HFFc6 (cell line): ENCODE measurements at places on chromosomes 4 and X.
A peak's percentile ranks its signal among the peaks of the same experiment; 100 is the strongest.

DNA sequence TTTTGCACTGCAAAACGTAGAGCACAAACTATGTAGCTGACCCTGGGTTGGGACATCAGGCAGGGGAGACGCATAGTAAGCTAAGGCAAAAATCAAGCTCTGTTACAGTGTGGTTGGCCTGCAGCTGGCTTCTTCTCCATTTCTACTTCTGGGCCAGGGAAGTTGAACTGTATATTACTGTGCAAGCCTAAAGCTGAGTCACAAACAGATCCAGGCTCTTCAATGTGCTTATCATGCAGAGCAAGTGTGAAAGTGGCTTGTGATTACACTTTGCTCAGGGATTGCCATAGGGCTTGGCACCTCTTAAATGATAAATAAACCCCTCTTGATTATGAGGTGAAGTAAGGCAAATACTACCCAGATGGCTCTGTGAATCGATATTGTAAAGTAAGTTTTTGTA is 40.5 kb downstream of the CLDN34 start:
- peak overlapping the region; percentile 49; the same call in 1 of the 2 replicates for H3K27ac ChIP-seq
- H3K36me3 ChIP-seq, result peaks cover 7% of the 10 kb centered on the region; the same call in 1 of the 2 replicates
- H3K4me3 ChIP-seq, result no peak overlapping the region

DNA sequence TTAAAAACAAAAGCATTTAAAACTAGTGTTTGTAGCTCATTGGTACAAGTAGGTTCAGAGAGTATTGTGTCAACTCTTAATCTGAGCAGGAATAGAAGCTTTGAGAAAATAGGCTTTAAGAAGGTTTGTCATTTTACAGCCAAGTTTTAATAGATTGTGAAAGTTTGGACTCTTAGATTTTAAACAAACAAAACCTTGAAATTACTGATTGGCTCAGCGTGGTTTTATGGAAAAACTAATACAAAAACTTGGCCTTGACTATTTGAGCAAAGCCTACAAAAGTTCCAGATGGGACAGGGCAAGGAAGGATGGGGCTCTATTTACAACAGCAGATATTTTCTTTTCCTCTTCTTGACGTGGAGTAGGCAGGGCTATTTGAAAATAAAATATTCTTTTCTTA is 16.5 kb downstream of the ZFX start:
- H3K36me3 ChIP-seq, result peaks cover 5% of the 10 kb centered on the region; the same call in 1 of the 2 replicates
- H3K27me3 ChIP-seq, result peaks cover 7% of the 10 kb centered on the region
- no peak for DNase-seq
- peaks cover 56% of the 10 kb centered on the region for H3K4me1 ChIP-seq
- H3K27ac ChIP-seq, result no peak overlapping the region

DNA sequence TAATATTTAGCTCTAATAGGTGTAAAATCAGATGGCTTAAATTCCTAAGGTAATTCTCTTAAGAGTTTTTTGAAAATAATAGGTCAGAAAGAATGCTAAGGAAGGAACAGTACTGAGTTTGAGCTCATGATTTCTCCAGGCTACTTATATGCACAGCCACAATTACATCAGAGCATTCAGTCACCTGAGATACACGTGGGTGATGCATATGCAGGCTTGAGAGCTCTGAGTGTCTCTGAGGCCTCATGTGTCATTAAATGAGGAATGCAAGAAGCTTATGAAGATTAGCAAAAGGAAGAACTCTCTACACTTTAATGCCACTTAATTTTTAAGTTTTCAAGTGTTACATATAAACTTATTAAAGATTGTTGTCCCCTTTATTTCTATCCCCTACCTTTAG is 124.0 kb upstream of the STIM2 start:
- peaks cover 13% of the 10 kb centered on the region for H3K4me1 ChIP-seq
- H3K27me3 ChIP-seq, result no peaks in the 10 kb centered on the region
- no peaks in the 10 kb centered on the region; the same call in 1 of the 2 replicates for H3K36me3 ChIP-seq

DNA sequence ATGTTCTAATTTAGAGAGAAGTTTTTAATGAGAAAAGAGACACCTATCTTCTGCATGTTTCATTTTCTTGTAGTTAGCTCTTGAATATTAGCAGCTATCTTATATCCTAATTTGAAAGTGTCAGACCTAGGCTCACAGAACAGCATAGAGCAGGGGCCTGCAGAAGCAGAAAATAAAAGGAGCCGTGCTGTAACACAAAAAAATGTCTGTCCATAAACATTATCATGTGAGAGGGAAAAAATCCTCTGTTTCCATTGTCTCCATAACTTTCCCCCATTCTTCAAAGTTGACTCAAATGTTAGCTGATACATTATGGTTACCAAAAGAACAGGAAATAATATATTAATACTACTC is 329.2 kb upstream of the EPHA5 start:
- no peaks in the 10 kb centered on the region; the same call in 1 of the 2 replicates for H3K36me3 ChIP-seq
- no peak for DNase-seq
- peaks cover 17% of the 10 kb centered on the region; the same call in 1 of the 2 replicates for H3K4me1 ChIP-seq
- peak overlapping the region; percentile 29; the same call in 1 of the 2 replicates for H3K4me3 ChIP-seq
- peak overlapping the region; percentile 30; the same call in 1 of the 2 replicates for H3K27ac ChIP-seq

DNA sequence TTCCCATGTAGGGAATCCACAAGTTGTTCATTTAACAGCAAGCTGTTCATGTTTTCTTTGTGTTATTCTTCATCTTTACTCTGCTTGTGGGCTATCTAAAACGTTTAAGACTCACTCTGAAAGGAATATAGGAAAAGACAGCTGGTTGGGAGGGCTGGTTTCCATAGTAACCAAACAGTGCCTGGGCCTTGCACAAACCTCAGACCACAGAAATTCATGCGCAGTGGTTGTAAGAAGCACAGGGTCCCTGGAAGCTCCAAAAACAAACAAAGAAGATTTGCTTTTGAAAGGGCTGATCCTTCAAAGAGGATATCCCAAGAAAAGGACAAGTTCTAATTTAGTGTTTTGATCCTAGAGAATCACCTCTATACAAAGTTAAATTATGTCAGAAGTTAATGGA is 7.8 kb downstream of the SERTM2 start:
- H3K27ac ChIP-seq, result no peak overlapping the region
- H3K27me3 ChIP-seq, result no peaks in the 10 kb centered on the region
- no peak for DNase-seq
- no peaks in the 10 kb centered on the region for H3K36me3 ChIP-seq
- H3K4me1 ChIP-seq, result no peaks in the 10 kb centered on the region

GRCh38 chr4:18847249-18847890 is 825.8 kb upstream of the LCORL start:
- H3K4me1 ChIP-seq, result peaks cover 86% of the 10 kb centered on the region
- no peaks in the 10 kb centered on the region; the same call in none of the 2 replicates for H3K27me3 ChIP-seq
- peak; percentile 28 for DNase-seq
- H3K4me3 ChIP-seq, result peak overlapping the region; percentile 54
